ENCODE measurements at places on chromosomes 11 and 22.

- DNase-seq: no peak
These were observed 26.4 kb downstream of the CDKN1C start for GRCh38 chr11:2858995-2859698.

GRCh38 chr11:73372375-73372993 is 3.7 kb upstream of the RELT start:
- no peak for DNase-seq

- peak; percentile 93 for DNase-seq
These were observed 28.8 kb upstream of the MOB2 start for GRCh38 chr11:1515082-1516060.

- DNase-seq: no peak
These were observed 57.4 kb downstream of the LINC01488 start for GRCh38 chr11:69538854-69539253.

DNA sequence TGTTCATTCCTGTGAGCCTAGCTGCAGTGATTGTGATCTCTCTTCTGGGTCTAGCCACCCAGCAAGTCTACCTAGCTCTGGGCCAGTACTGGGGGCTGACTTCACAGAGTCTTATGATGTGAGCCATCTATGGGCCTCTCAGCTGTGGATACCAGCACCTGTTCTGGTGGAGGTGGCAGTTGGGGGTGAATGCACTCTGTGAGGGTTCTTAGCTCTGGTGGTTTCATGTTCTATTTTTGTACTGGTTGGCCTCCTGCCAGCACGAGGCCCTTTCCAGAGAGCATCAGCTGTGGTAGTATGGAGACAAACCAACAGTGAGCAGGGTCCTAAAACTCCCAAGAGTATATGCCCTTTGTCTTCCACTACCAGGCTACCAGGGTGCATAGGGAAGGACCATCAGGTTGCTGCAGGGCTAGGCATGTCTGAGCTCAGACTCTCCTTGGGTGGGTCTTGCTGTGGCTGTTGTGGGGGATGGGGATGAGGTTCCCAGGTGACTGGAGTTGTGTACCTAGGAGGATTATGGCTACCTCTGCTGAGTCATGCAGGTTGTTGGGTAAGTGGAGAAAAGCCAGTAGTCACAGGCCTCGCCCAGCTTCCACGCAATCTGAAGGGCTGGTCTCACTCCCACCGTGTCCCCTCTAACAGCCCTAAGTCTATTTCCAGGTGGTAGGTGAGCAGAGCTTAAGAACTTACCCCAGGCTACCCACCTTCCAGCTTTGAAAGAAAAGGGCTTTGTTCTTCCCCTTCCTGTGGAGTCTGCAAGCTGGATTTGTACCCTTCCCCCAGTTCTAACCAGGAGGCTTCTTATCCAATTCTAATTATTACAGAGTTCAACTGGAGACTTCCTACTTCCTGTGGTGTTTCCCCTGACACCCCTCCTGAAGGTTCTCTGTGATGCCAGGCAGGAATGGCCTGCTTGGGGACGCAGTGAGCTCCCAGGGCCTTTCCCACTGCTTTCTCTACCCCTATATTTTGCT is 250.7 kb downstream of the LUZP2 start:
- no peak for DNase-seq

Measured in T47D (cell line).